ENCODE measurements at places on chromosomes 5 and 9.
A peak's percentile ranks its signal among the peaks of the same experiment; 100 is the strongest.

DNA sequence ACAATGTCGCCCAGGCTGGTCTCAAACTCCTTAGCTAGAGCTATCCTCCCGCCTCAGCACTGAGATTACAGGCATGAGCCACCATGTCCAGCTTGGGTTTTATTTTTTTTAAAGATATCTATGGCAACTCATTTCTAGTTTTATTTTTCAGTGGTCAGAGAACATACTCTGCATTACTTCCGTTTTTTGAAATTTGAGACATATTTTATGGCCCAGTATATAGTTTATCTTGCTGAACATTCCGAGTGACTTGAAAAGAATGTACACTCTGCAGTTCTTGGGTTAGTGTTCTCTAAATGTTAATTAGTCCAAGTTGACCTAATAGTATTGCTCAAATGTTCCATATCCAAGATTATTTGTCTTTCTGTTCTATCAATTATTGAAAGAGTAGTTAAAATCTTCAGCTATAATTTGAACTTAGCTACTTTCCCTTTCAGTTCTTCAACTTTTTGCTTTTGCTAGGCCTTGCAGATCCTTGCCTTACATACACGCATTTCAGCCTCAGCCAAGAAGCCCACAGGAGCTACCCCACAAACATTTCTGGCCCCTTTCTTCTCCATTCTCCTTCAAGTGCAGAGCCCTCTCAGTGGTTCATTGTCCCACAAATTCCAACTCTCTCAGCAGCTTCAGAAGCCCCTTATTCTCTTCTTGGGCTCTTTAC is 22.3 kb upstream of the SNAPC3 start:
- H3K4me1 ChIP-seq = no peaks in the 10 kb centered on the region
- H3K4me3 ChIP-seq = no peak overlapping the region
- H3K27me3 ChIP-seq = no peaks in the 10 kb centered on the region
- DNase-seq = no peak

DNA sequence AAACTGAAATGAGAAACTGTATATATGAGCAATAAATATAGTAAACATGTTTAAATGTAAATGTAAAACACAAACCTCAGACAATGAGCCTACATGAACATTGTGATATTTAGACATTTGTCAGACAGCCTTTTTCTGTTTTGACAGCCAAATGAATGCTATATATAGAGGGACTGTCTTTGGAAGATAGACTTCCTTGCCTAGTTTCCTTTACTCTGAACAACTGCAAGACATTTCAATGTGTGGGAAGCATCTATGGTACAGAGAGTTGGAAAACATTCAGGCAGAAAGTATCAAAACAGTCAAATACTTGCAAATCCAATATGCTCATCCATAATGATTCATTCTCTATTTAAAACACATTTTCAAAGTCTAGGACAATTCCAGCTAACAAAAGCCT is 31.7 kb upstream of the TUSC1 start:
- no peak overlapping the region for H3K27ac ChIP-seq
- H3K36me3 ChIP-seq = no peaks in the 10 kb centered on the region
- DNase-seq = no peak
- H3K4me3 ChIP-seq = no peak overlapping the region
- H3K27me3 ChIP-seq = no peaks in the 10 kb centered on the region

- no peaks in the 10 kb centered on the region for H3K36me3 ChIP-seq
- DNase-seq = no peak
- H3K4me1 ChIP-seq = no peaks in the 10 kb centered on the region
- H3K27ac ChIP-seq = no peak overlapping the region
These were observed 24.9 kb upstream of the UNC5A start for GRCh38 chr5:176785184-176786145.

- H3K27me3 ChIP-seq = peaks cover 34% of the 10 kb centered on the region
- no peak for DNase-seq
- H3K36me3 ChIP-seq = no peaks in the 10 kb centered on the region
- H3K27ac ChIP-seq = no peak overlapping the region
- no peak overlapping the region for H3K4me3 ChIP-seq
These were observed 8.4 kb upstream of the KIF12 start for GRCh38 chr9:114107286-114108001.

DNA sequence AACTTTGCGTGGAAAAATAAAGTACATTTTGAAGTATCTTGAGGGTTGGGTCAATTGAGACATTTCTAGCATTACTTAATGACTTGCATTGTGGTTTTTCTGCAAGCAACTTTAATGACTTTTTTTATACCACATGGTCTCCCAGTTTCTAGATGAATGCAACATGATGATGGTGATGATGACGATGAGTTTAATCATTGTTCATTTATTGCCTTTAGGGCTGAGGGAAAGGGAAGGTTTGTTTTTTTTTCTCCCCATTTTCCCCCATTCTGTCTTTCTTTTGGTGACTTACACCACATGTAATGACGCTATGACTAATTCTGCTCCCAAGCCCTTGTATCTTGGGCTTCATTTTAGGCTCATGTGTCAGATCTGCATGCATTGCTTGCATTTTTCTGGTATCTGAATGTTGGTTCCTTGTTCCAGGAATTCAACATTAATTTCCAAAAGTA is 57.7 kb upstream of the NXNL2 start:
- H3K27ac ChIP-seq = no peak overlapping the region
- no peaks in the 10 kb centered on the region for H3K27me3 ChIP-seq
- no peak for DNase-seq
- H3K4me1 ChIP-seq = peaks cover 4% of the 10 kb centered on the region

GRCh38 chr5:160931283-160931682 is 79.3 kb upstream of the ATP10B start:
- no peak overlapping the region for H3K27ac ChIP-seq
- H3K36me3 ChIP-seq = no peaks in the 10 kb centered on the region
- H3K4me3 ChIP-seq = no peak overlapping the region
- no peak for DNase-seq

GRCh38 chr5:140344683-140345423 is 1.6 kb downstream of the HBEGF start:
- DNase-seq = no peak
- H3K4me3 ChIP-seq = peak overlapping the region; percentile 76
- peaks cover 36% of the 10 kb centered on the region for H3K4me1 ChIP-seq
- no peak overlapping the region for H3K27ac ChIP-seq
- no peaks in the 10 kb centered on the region for H3K27me3 ChIP-seq

DNA sequence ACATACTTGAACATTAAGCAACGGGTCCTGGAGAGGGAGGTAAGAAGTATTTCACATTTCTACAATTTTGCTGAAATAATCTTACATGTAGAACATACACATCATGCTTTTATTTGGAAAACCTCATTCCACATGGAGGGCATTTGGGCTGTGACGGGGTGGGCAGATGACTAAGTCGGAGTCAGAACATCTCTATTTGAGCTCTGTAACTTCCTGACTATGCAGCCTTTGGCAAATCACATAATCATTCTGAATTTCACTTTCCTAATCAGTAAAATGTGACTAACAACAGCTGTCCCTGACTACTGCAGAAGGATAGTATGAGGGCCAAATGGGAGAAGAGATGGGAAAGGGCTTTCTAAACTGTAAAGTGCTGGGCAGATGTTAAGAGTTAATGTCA is 17.1 kb upstream of the IL6ST start:
- DNase-seq = no peak
- H3K4me3 ChIP-seq = no peak overlapping the region
- H3K36me3 ChIP-seq = no peaks in the 10 kb centered on the region
- no peaks in the 10 kb centered on the region for H3K27me3 ChIP-seq
- H3K27ac ChIP-seq = no peak overlapping the region
- no peaks in the 10 kb centered on the region for H3K4me1 ChIP-seq

DNA sequence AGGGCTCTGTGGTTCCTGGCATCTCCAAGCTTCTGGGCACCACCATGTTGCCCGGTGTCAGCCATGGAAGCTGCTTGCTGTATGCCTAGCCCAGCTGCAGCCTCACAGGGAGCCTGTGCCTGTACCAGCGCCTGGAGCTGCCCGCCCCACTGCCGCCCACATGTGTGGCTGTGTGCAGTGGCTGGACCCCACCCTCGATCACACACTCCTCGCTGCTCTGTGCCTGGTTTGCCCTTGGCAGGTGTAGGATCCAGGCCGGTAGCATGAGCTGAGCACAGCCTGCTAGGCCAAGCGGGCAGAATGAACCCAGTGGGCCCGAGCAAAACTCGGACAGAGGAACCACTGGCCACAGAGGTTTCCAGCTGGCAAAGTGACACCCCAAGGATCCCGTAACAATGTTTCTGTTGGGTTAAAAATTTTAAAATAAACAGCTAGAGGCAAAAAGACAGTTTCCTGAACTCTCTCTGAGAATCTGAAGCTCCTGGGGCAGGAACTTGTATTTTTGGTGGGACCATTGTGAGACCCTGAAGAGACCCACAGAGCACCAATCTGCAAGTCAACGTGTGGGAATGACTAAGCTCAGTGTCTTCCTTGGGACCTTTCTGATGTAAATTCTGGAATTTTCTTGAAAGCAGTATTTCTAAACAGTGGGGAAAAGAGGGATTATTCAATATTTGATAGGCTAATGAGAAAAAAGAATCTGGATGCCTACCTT is 73.1 kb upstream of the CCDC112 start:
- H3K4me3 ChIP-seq = no peak overlapping the region
- no peaks in the 10 kb centered on the region for H3K36me3 ChIP-seq
- H3K27ac ChIP-seq = no peak overlapping the region
- DNase-seq = no peak
- no peaks in the 10 kb centered on the region for H3K4me1 ChIP-seq

- DNase-seq = peak; percentile 22
- H3K4me1 ChIP-seq = no peaks in the 10 kb centered on the region
- no peak overlapping the region for H3K4me3 ChIP-seq
These were observed 129.4 kb downstream of the EDIL3 start for GRCh38 chr5:84255315-84255714.

DNA sequence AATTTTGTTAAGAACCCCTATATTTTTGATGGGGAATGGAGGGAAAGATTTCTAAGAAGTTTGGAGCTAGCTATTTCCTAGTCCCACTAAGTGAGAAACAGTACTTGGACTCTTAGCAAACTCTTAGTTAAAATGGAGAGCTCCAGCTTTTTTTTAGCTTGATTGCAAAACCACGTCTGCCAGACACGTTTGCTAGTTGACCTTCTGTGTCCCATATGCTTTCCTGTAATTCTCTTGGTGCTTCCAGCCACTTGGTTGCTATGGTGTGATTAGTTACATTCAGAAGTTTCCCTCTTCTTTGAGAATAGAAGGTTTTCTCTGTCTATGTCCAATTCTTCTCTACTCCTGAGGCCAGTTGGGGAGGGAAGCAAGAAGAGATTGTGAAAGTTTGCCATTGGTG is 417.0 kb upstream of the TLE4 start:
- no peaks in the 10 kb centered on the region for H3K4me1 ChIP-seq
- H3K4me3 ChIP-seq = no peak overlapping the region
- no peak for DNase-seq
- H3K27ac ChIP-seq = no peak overlapping the region
- peaks cover 11% of the 10 kb centered on the region for H3K27me3 ChIP-seq

DNA sequence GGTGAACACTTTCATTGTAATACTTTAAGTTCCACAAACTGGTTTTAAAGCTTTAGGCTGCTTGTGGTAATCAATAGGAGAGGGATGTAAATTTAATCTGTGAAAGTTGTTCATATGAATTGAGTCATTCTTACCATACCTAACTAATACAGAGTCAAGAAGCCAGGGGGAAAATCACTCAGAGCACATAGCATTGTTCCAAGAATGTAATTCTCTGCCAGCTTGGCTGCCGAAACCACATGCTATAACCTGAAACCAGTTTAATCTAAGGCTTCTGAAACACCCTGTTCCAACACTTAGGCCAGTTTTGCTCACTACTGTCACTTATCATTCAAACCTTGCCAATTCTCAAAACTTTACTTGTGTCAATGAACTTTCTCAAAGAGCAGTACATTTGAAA is 528.8 kb upstream of the GRAMD2B start:
- no peak overlapping the region for H3K4me3 ChIP-seq
- H3K4me1 ChIP-seq = no peaks in the 10 kb centered on the region
- no peaks in the 10 kb centered on the region for H3K27me3 ChIP-seq
- H3K27ac ChIP-seq = no peak overlapping the region
- no peak for DNase-seq
- H3K36me3 ChIP-seq = no peaks in the 10 kb centered on the region

DNA sequence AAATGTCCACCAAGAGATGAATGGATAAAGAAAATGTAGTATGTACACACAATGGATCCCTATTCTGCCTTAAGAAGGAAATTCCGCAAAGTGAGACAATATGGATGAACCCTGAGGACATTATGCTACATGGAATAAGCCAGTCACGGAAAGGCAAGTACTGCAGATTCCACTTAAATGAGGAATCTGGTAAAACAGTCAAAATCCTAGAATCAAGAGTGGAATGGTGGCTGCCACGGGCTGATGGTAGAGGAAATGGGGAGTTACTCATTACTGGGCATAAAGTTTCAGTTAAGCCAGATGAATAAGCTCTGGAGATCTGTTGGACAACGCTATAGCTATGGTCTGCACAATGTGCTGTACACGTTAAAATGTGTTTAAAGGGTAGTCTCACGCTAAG is 47.2 kb downstream of the STK10 start:
- no peak for DNase-seq
- H3K4me3 ChIP-seq = no peak overlapping the region
- no peaks in the 10 kb centered on the region for H3K36me3 ChIP-seq

DNA sequence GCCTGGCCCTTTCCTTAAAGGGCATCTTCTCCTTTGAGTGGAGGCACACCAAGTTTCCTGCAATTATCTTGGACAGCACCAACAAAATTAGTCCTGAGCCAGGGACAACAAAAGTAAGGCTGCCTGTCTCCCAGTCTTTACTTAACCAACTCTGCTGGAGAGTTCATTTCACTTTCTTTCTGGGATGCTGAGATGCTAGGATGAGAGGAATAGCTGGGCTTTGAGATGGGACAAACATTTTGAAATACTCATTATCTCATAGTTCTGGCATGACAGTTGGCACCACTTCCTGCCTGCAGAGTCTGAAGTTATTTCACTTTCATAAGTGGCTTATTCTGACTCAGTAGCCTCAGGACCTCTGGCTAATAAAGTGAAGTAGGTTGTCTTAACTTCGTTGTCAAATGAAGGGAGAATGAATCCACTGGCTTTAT is 157.0 kb downstream of the C9orf152 start:
- H3K36me3 ChIP-seq = no peaks in the 10 kb centered on the region
- no peak overlapping the region for H3K27ac ChIP-seq
- H3K27me3 ChIP-seq = no peaks in the 10 kb centered on the region
- no peaks in the 10 kb centered on the region for H3K4me1 ChIP-seq
- peak; percentile 63 for DNase-seq

DNA sequence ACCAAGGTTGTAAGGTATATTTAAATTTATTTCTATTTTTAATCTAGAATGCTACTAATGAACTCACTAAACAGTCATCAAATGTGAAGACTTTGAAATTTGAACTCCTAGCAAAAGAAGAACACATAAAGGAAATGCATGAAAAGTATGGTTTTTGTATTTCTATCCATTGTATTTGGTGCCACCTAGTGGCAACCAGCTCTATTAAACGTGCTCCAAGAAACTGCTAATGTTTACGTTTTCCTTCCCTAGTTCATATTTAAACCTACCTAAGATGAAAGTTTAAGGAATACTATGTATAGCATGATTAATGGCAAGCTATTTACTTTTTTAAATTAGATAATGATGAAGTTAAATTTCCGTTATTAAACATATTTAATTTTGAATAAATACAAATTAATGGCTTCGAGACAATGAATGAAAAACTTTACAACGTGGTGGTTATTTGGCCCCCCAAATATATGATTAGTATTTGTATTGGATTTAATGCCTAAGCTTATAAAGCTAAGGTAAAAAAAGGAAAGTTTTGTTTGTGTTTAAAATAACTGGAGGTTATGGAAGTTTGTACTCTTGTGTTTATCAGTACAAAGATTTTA is 115.9 kb upstream of the SH3GL2 start:
- no peaks in the 10 kb centered on the region for H3K27me3 ChIP-seq
- no peaks in the 10 kb centered on the region for H3K4me1 ChIP-seq
- no peak overlapping the region for H3K27ac ChIP-seq

GRCh38 chr5:120624021-120624563 is 160.0 kb downstream of the PRR16 start:
- no peak overlapping the region for H3K27ac ChIP-seq
- no peaks in the 10 kb centered on the region for H3K27me3 ChIP-seq
- DNase-seq = peak; percentile 1
- no peaks in the 10 kb centered on the region for H3K36me3 ChIP-seq

All from A673 (cell line).